ENCODE measurements at places on chromosomes 7 and 10. TPM values are rescaled to one million over a fixed set of nuclear protein-coding genes. Genes with fewer than 3 reads are reported as not detected.

GRCh38 chr10:114045136-114046086 lies 1.7 kb downstream of the ADRB1 start:
- no peak overlapping the region for H3K27ac ChIP-seq

GRCh38 chr10:118901906-118902305 lies 127.6 kb upstream of the NANOS1 start:
- peaks cover 22% of the 10 kb centered on the region for H3K4me1 ChIP-seq
- no peak for DNase-seq
- no peak overlapping the region for H3K27ac ChIP-seq
- H3K36me3 ChIP-seq, result peaks cover 7% of the 10 kb centered on the region
- peaks cover 2% of the 10 kb centered on the region for H3K27me3 ChIP-seq

GRCh38 chr7:39971924-39972323 lies 21.9 kb downstream of the CDK13 start:
- H3K4me1 ChIP-seq, result no peaks in the 10 kb centered on the region
- no peak for DNase-seq
- H3K36me3 ChIP-seq, result no peaks in the 10 kb centered on the region

The VAX1 gene
- total RNA-seq, result 0.27 TPM

The SEC31B gene
- 22.3 TPM for total RNA-seq

The LAMB4 gene
- total RNA-seq, result not detected
